ENCODE measurements at places on chromosomes 3 and 15. TPM values are rescaled to one million over a fixed set of nuclear protein-coding genes. Genes with fewer than 3 reads are reported as not detected.

DNA sequence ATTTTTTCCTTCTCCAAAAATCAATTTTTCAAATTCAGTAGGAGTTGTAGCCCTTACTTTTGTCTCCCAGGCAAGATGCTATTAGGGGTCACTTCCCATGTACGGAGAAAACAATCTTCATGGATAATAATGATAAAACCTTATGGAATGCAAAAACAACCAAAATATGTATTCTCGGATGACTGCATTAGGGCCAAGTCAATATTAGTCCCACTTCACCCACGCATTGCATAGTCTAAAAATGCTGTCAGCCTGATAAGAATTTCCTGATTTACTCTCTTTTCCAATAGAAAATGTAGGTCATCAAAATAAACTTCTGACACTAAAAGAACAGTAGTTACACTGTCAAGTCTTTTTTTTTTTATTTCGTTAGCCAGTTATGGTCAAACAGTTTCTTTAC is 2.7 kb downstream of the VGLL3 start:
- DNase-seq, result no peak

- DNase-seq, result no peak
Observed at GRCh38 chr3:125960066-125960424, 8.9 kb upstream of the ROPN1B start.

DNA sequence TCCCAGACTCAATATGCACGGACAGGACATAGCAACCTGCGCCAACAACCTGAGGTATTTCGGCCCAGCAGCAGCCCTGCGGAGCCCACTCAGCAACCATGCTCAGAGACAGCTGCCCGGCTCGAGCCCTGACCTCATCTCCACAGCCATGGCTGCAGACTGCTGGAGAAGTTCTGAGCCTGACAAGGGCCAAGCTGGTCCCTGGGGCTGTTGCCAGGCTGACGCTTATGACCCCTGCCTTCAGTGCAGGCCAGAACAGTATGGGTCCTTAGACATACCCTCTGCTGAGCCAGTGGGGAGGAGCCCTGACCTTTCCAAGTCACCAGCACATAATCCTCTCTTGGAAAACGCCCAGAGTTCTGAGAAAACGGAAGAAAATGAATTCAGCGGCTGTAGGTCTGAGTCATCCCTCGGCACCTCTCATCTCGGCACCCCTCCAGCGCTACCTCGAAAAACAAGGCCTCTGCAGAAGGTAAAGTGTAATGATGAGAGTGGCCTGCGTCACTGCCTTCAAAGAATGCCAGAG is 25.5 kb downstream of the TMEM41A start:
- DNase-seq, result no peak

DNA sequence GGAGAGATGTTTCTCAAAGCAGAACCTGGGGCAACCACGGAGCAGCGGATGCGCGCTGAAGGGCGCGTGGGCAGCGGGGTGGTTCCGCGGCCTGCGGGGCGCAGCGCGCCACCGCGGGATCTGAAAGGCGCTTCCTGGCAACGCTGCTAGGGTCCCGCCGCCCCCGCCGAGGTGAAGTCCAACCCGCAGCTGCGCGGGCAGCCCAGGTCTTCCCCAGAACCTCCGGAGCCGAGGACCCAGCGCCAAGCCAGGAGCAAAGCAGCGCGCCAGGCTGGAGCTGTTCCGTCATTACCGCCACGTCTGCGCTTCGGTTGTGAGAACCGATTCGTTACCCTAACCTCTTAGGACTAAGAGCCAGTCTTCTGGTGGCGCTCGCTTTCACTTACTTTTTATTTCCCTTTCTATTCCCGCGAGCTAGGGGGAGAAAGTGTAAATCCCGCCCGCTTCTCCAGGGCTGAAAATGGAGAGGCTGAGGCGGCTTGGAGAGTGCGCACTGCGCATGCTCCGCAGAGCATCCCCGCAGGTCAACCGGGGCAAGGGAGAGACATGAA is 3.2 kb upstream of the GABRG3 start:
- no peak for DNase-seq

- peak; percentile 62 for DNase-seq
Observed at GRCh38 chr3:156509189-156510174, 45.4 kb downstream of the SSR3 start.

- no peak for DNase-seq
Observed at GRCh38 chr15:45821390-45821789, 186.6 kb downstream of the SQOR start.

DNA sequence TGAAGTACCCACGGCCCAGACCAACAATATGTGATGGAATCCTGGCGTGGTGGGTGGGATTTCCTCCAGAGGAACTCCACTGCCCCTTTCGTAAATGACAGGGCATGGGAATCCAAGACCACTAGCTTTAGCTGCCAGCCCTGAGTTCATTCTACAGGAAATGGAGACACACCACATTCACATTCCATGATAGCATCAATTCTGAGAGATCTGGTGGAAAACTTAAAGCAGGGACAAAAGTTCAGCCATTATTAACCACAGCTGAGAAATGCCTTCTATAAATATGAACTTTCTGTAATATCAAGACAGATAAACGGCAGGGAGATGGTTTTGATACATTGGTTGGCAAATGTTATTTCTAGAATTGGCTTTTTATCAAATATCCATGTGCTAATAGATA is 98.2 kb downstream of the FBN1 start:
- DNase-seq, result no peak

DNA sequence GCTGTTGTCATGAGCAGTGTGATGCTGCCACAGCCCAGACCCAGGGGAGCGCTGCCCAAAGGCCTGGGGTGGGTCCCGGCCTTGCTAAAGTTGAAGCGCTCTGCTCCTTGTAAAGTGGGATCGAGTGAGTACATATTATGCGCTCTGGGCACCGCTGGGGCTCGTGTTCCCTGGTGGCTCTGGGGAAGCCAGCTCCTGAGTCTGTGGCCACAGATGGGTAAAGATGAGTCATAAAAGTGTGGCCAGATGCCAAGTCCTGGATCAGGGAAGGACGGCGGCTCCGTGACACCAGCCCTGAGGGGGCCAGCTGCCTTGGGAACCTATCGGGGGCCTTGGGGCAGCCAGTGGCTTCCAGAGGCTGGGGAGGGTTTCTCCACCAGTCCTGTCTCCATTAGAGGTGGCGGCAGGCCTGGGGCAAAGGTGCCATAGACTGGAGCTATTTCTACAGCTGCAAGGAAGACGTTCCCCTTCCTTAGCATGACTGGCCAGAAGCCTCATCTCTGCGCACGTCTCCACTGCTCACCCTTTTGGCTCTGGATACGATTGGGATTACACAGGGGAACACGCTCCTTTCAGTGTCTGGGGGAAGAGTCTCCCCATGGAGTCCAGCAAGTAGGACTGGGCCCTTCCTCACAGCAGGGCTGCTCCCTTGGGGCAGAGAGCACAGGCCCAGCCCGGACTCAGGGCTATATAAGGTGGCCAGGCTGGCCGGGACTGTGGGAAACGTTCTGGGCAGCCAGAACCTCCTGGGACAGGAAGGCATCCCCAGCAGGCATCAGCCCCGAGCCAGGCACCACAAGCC is 1.2 kb upstream of the ITIH4 start:
- peak; percentile 27 for DNase-seq

DNA sequence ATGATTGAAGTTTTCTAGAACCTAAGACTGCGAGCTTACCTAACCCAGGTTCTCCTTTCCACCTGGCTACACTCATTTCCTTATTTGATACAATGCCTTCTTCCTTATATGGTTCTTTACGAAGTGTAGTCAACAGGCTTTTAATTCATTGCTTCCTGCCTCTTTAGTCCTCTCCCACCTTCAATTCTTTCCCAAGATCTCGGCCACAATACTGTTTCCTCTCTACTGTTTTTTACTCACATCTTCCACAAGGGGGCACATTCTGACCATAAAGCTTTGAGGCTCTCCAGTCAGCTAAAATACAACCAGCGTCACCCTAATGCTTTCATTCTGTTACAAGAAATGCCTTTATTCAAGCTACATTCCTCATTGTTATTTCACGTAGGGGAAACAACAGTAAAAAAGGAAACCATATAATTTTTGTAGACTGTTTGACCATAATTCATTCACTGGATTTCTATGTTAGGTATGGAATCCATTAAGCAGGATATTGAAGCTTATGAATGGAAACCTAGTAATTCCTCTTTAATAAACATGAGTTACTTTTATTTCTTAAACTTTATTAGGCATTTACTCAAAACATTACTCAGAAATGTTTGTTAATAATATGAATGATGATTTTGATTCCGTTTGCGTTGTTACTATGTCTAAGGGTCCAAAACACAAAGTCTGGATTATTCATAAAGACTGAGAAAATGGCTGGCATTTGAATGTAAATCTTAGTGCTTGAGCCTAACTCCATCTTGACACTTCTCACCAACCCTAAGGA is 29.5 kb upstream of the VEPH1 start:
- peak; percentile 92 for DNase-seq

DNA sequence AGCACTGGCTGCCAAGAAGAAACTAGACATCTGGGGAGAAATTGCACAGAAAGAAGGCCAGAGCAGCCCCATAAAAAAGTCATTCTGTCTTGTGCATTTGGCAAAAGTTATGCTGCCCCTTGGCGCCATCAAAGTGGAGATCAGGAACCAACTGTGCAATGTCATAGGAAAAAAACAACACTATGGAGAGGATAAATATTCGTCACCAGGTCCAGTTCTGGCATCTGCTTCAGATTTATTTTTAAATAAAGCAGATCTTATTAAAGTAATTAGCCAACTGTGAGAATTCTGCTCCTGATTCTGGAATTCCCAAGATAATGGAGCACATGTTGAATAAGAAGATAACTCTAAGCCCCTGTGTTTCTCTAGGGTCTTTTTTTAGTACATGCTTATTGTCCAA is 500.0 kb upstream of the IL12A start:
- no peak for DNase-seq

- DNase-seq, result no peak
Observed at GRCh38 chr15:37837276-37837675, 97.2 kb upstream of the TMCO5A start.

GRCh38 chr3:3081381-3082233 is 28.6 kb downstream of the IL5RA start:
- DNase-seq, result no peak

The ZWILCH gene
- 17.3 TPM for total RNA-seq

The C3orf85 gene
- total RNA-seq, result not detected

The STARD9 gene
- total RNA-seq, result 18.2 TPM

The GMNC gene
- total RNA-seq, result 0.06 TPM

The GASK1A gene
- total RNA-seq, result not detected

The JMJD7 gene
- total RNA-seq, result 3.6 TPM

The CLDN18 gene
- total RNA-seq, result not detected

The CHRNB4 gene
- not detected for total RNA-seq

The NRG4 gene
- not detected for total RNA-seq

Measured in glomerular endothelial cell (primary cell).